ENCODE measurements at places on chromosomes 5 and 9. TPM values are rescaled to one million over a fixed set of nuclear protein-coding genes. Genes with fewer than 3 reads are reported as not detected.

DNA sequence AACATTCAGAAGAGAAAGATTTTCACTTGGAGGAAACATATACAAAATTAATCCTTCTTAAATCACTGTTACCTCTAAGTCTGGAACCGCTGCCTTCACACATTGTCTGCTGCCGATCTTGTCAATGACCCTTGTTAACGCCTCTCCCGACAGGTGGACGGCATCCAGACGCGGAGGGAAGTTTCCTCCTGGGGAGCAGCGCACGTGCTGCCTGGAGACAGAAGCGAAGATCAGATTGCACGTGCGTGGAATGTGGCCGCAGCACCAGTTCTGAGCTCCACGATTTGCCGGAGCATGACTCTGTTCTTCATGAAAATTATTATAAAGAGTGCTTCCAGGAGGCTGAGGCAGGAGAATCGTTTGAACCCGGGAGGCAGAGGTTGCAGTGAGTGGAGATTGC lies 183.6 kb upstream of the IRX4 start:
- DNase-seq = no peak

DNA sequence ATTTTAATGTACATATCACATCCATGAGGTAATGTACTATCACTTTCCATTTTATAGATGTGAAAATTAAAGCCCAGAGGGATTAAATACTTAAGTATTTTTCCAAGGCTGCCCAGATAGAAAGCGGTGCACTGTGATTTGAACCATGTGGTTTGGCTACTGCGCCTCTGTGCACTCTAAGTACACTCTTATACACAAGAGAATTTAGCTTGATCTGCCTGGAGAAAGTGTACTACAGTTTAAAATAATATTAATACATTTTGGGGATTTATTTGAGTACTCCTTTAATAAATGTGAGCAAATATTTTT lies 360.4 kb upstream of the ACTBL2 start:
- no peak for DNase-seq

GRCh38 chr5:36741128-36741527 lies 134.7 kb downstream of the SLC1A3 start:
- DNase-seq = peak; percentile 67

Gene INPP5E
- total RNA-seq = 8.2 TPM

Gene HRH2
- total RNA-seq = 2.0 TPM

Gene GAS1
- 99.9 TPM for total RNA-seq

All from breast epithelium (tissue), 4 donors.